ENCODE measurements at places on chromosomes 2 and 18.

- no peak for DNase-seq
Measured at GRCh38 chr18:35374708-35375107, 2.4 kb downstream of the ZNF396 start.

- DNase-seq, result peak; percentile 91
Measured at GRCh38 chr2:160666154-160667060, 172.8 kb upstream of the RBMS1 start.

- no peak for DNase-seq
Measured at GRCh38 chr18:77167251-77167650, 34.7 kb upstream of the MBP start.

GRCh38 chr2:236178890-236179235 is 10.7 kb upstream of the GBX2 start:
- no peak for DNase-seq

- DNase-seq, result peak; percentile 31
Measured at GRCh38 chr18:36297417-36298125, at the start of gene FHOD3. Gene FHOD3 (plus strand): TSS chr18:36297713. CDS start chr18:36297836, 123 bp downstream.

DNA sequence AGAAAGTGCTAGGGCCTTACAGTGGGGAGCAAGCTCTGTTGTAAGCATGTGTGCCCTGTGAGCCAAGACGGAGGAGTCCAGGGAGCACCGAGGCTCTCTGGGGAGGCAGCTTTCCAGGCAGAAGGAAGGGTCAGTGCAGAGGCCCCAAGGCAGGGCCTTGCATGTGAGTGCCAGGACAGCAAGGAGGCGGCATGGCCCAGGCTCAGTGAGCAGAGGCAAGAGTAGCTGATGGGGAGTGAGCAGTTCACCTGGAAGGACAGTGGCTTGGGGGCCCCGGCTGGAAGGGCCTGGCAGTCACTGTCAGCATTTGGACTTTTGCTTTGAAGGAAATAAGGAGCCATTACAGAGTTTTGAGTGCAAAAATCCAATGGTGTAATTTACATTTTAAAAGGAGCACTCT is 223.8 kb upstream of the RAB12 start:
- DNase-seq, result no peak

DNA sequence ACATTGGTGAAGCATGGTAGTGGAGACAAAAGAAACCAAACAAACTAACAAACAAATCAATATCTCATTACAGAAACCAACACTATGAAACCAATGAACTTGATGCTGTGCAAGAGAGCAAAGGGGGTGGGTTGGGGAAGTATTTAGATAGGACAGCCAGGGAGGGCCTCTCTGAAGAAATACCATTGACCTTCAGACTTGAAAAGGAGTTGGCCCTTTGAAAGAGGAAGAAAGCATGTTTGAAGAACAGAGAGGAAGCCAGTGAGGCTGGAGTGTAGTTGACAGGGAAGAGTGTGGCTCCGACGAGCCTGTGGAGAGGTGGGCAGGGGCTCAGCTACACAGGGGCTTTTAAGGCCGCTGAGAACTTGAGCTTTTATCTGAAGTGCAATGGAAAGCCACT is 151.0 kb upstream of the GATA6 start:
- peak; percentile 1 for DNase-seq

- no peak for DNase-seq
Measured at GRCh38 chr2:16240402-16240801, 300.1 kb downstream of the MYCN start.

DNA sequence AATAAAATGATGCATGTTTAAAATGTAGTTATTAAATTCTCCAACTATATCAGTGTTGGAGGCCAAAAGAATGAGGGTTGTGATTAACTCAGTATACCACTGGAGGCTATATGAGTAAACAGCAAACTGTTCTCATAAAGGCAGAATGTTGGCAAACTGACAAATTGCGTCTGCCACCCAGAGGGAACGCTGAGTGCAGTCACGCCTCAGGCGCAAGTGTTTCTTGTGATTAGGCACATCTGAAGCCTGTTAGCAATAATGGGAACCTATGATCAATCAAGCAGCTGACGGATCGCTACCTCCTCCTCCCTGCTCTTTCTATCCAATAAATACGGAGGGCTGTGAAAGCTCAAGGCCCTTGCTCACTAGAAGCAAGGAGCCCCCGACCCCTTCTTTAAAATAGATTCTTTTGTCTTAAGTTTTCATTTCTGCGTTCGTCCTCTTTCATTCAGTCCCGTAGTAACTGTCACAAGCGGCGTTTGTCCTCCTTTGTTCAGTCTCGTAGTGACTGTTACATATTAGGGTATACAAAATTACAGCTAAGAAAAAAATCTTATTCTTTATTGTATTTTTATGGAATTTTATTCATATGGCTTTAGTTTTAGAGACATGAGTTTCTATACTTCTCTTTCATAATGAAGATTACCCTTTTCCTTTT is 16.3 kb upstream of the RMND5A start:
- DNase-seq, result no peak

DNA sequence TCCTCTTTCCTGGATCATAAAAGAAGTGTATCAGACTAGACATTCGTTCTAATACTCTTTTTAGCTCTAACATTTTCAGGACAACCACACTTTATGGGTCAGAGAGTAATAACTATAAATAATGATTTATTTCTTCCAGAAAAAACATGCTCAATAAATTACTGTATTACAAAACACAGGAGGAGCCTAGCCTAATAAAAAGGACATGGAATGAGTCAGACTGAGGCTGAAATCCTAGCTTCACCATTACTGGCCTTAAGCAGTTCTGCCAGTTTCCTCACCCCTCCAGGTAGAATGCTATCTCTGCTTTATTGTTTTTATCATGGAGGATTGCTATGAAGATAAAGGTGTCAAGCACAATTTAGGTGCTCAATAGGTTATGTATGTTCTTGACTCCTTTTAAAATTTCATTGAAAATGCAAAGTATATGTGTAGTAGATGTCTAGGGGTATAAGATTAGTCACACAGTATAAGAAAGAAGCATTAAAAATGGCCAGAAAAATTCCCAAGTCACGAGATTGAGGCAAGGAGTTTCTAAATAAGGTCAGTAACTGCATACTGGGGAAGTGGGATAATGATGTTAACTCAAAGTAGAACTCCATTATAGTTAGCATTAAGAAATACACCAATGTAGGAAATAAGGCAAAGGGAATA is 105.5 kb upstream of the NEUROD1 start:
- no peak for DNase-seq

GRCh38 chr2:21429747-21430146 is 306.0 kb downstream of the TDRD15 start:
- DNase-seq, result no peak

DNA sequence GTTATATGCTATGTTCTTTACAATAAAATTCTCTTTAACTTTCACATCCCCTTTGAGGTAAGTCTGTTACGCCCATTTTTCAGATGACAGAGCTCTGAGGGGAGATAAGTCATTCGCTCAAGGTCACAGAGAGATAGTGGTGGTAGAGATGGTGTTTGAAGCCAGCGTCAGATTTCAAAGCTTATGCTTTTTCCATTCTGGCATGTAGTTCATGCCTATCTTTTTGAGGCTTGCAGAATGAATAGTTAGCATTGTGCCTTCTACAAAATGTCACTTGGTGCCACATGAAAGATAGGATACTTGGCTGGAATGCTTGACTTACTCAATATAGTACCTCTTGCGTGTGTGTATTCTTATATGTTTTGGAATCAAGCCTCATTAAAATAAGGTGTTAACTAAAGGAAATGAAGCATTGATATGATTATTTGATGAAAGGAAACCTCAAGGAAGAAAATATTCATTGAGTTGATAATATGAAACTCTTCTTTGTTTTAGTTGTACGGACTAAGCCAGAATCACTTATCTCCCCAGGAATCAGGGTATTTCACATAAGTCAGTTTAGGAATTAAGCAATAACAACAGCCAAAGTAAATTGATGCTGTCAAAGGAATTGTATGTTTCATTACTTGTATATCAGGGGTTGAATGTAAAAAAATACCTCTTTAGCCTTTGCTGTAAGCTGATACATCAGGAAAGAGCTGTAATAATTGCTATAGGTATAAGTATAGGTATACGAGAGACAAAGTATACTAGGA is 15.5 kb downstream of the SPATS2L start:
- DNase-seq, result no peak

DNA sequence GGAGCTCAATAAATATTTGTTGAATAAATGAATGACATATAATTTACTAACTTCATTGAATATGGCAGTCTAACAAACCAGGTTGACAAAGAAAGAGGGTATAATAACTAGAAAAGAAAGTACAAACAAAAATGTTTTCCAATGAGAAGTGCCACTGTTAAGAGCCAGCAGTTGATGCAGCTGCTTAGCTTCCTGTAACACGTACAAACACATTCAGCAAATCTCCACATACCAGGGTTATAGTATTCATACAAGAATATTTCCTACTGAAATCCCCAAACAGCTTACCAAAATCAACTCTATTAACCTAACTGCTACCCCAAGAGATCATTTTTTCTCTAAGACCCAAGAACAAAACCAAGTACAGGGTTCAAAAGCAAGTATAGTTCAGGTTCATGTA is 77.7 kb downstream of the THADA start:
- no peak for DNase-seq

GRCh38 chr2:12120281-12121150 is 374.1 kb downstream of the LPIN1 start:
- DNase-seq, result no peak

- no peak for DNase-seq
Measured at GRCh38 chr2:148935791-148936190, 60.8 kb downstream of the KIF5C start.

GRCh38 chr2:135212757-135213156 is 160.7 kb downstream of the RAB3GAP1 start:
- no peak for DNase-seq

DNA sequence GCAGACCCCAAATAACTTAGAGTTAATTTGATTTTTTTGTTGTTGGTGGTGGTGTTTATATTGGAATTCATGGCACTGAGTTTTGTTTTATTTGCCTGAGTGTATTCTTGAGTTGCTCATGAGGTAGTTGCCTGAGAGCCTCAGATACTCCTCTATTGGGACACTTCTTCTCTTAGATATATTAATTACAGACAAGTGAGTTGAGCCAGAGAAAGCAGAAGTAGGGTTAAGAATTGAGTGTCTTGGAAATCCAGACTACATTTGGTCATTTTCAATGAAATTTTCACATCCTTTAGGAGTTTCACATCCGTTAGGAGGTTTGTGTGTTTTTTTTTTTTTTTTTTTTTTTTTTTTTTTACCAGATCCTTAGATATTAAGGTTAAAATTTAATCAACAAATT is 29.0 kb downstream of the FMNL2 start:
- DNase-seq, result peak; percentile 9

DNA sequence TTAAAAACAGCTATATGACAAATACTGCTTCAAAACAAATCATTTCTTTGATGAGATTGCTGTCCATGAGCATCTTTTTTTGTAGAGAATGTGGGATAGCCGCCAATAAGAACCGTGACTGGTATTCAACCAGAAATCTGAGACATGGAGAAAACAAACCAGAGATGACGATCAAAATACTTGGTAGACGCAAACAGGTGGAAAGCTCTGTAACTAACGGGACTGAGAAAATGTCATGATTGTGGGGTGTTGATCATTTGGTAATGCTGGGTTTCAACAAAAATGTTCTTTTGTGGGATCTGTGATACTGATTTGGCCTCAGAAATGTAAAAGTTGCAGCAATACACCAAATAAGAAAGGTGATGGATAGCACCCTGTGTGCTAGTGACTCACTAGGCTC is 364.8 kb downstream of the NYAP2 start:
- no peak for DNase-seq

DNA sequence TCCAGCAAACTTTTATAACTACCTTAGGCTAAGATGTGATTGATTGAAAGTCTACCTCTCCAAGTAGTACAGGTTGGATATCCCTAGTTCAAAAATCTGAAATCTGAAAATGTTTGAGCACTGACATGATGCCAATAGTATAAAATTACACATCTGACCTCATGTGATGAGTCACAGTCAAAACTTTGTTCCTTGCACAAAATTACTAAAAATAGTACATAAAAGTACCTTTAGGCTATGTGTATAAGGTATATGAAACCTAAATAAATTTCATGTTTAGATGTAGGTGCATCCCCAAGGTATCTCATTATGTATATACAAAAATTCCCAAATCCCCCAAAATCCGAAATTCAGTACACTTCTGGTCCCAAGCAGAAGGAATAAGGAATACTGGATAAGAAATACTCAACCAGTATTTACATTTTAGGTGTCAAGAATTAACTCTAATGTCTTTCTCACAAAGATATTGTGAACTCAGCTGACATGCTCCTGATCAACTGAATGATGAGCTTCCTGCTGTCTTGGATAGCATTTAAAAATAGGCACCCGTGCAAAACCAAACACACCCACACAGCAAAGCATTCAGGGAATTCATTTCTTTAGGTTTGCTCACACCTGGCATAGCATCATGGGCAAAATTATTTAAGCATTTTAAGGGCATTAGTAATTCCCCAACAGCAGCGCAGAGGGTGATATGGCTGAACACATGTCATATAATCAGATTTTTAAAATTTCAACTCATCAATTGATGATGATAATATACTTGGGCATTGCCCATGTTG is 497.4 kb upstream of the MEIS1 start:
- DNase-seq, result no peak

DNA sequence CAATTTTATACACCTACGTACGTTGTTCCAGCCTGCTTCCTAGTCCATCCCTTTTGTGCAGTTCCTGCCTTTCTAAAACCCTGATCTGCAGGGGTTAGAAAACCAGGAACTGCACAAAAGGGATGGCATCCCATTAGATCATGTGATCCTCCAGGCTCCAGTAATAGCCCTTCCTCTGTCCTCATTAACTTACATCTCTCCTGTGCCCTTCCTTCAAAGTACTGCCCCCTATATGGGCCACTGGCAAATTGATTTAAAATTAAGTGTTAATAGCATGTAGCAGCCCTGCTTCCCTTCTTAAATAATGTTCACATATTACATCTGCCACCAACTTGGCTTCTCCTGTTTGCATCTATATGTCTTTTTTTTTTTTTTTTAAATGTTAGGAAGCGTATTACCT is 61.3 kb upstream of the NXPH2 start:
- no peak for DNase-seq

- no peak for DNase-seq
Measured at GRCh38 chr2:112187805-112188596, 49.8 kb downstream of the FBLN7 start.

- no peak for DNase-seq
Measured at GRCh38 chr2:230642966-230643365, 69.7 kb upstream of the CAB39 start.

DNA sequence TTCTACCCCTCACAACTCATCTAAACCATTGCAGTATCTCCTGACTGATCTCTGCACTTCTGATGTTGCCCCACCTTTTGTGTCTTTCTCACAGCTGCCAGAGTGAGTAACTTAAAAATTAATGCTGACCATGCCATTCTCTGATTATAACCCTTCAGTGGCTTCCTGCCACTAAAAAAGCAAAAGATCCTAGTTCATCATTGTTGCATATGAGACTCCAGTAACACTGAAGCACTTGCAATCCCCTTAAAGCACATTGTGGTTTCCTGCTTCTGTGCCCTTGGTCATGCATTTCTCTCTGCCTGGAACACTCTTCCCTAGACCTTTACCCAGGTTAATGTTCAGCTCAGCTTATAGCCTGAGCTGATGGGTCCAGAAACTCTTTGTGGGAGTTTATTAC is 95.1 kb upstream of the WDSUB1 start:
- peak; percentile 2 for DNase-seq
